Kidney tubule cell (primary cell): ENCODE measurements at places on chromosomes 16 and 17.

DNA sequence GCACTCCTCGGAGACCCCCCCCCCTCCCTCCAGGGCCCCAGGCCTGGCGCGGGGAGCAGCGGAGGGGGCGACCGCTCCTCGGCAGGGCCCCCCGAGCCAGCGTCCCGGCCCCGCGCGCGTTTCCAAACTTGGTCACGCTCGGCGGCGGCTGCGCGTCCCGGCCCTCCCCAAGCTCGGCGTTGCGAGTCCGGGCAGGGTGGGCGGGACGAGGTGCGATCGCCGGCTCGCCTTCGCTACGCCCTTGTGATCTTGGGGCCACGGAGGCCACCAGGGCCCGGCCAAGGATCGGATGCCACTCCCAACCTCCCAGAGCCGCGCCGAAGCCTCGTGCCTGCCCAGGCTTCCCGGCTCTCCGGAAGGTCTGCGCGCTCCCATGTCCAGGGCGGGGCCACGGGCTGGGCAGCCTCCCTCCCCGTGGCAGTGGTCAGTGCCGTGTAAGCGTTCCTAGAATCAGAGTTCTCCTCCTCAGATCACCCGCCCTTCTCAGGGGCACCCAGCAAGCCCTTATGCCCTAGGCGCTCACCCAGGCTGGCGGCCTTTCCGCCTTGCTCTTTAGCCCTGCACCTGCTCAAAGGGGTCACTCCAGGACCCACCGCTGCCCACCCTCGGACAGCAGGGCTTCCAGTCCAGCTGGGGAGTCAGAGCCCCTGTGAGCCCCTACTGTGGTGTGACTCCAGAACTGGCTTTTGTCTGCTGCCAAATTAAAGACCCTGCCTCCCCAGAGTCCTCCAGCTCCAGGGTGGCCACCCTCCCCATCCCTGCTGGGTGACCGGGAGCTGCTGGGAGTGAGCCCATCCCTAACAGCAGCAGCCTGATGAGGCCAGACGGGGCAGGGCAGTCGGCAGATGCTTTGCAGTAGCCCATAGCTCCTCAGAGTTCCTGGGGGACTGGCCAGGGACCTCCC is 12.2 kb upstream of the MRPS23 start:
- DNase-seq: peak; percentile 84

DNA sequence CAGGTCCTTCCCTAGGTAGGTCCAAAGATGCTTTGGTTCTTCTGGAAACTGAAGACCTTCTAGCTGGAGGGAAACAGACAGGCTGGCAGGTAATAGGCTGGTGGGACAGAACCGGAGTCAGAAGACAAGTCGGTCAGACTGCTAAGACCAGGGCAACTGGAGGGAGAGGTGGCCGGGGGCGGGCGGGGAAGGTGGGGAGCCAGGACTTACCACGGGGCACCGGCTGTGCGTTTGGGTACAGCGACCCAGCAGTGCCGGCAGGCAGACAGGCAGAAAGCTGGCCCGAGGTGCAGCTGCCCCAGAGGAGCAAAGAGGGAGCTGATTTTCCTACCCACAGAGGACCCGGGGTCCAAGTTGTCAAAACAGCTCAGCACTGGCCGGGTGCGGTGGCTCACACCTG is 575 bp downstream of the SLC52A1 start:
- no peak for DNase-seq

GRCh38 chr16:89191033-89191900 is 9.1 kb downstream of the SLC22A31 start:
- no peak for DNase-seq

GRCh38 chr17:48732688-48733629 is 4.4 kb upstream of the HOXB13 start:
- DNase-seq: no peak

DNA sequence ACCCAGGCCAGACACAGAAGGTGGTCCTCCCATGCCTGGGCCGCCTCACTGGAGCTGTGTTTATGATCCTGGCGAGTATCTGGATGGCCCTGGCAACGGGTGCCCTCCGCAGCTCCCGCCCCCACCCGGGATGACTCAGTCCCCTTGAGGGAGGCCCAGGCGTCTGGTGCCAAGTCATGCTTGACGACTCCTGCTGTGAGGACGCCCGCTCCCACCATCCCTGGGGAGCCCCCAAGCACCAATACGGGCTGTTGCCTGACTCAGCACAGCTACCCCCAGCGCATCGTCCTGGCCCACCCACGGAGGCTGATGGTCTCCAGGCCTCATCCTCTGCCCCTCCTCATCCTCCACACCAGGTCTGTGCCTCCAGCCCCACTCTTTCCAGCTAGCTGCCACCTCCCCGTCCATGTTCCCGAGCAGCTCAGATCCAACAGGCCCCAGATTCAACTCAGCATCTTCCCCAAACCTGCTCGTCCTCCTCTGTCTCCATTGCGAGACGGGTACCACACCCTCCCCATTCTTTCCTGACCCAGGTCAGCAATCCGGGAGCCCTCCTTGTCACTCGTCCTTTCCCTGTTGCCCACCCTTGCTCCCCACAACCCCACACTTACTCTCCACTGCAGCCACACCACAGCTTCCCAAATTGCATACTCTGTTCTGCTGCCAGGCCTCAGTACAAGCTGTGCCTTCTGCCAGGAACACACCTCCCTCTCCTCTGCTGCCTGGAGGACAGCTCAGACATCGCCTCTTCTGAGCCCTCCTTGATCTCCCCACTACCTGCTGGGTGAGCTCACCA is 2.6 kb downstream of the CAMKK1 start:
- DNase-seq: peak; percentile 95

GRCh38 chr17:56441308-56441707 is 152.2 kb upstream of the NOG start:
- DNase-seq: no peak

- no peak for DNase-seq
Measured at GRCh38 chr16:29708917-29709600, 30.1 kb downstream of the QPRT start.

DNA sequence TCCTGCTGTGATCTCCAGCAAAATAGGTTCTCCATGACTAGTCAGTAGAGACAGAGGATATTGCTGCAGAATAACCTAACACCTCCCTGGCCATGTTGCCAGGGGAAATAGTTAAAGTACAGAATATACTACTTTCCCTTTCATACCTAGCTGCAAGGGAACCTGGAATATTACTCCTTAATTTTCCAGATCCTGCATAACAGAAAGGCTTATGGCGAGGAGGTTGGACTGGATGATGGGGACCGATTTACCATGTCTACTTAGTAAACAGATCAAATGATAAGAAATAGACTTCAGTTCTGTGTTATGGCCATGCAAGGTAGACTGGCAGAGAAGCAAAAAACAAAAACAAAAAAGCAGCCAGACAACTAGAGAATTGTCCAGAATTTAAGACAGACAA is 117.4 kb downstream of the MSI2 start:
- DNase-seq: no peak

DNA sequence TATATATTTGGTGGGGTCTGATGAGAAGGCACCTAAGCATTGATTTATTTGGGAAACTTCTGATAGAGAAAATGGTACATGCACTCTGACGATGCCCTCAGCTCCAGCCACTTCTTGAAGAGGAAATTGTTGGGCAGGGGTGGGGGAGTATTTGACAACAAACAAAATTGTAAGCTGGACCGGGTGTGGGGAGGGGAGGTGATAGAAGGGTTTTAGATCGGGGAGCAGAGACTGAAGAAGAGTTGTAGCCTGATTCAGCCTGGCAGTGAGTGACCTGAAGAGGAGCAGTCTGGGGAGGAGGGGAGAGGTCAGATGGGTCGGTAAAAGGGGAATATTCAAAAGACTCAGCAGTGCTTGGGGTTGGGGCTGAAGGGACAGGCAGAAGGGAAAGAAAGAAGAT is 2284.7 kb downstream of the TP53TG3F start:
- DNase-seq: peak; percentile 17
